DMS53 (cell line): ENCODE measurements at places on chromosomes 2 and 18.

DNA sequence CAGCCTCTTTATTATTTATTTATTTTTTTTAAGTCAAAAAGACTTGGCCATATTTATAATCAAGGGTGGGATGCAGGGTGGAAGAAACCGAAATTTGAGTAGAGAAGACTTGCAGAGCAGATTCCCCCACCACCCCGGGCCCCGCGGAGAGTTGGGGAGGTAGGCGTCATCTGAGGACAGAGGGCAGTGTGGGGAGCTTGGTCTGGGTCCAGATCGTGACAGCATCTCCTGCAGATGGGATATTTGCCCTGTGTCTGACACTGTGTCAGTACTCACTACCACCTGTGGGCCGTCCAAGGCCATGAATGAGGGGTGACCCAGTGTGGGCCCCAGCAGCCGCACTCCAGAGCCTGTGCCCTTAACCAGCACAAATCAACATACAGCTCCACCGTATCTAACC is 10.5 kb upstream of the PRELID3A start:
- no peak for DNase-seq

DNA sequence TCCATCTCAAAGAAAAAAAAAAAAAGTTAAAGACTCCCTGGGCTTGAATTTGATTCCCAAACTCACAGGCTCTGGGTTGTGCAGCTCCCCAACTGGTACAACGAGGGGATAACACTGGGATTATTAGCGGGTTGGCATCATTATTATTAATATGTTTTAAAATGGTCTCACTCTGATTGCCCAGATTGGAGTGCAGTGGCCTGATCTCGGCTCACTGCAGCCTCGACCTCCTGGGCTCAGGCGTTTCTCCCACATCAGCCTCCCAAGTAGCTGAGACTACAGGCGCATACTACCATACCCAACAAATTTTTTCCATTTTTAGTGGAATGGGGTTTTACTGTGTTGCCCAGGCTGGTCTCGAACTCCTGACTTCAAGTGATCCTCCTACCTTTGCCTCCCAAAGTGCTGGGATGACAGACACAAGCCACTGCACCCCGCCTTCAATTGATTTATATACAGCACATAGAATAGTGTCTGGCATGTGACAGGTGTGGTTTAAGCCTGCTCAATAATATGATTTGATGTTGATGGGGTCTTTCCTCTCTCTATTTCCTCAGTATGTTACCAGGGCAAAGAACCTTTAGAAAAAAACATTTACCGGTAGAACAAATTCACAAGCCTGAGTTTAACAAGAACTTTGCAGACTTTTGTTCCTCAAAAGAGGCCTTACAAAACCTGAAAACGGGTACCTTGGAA is 12.2 kb downstream of the MYCN start:
- no peak for DNase-seq

DNA sequence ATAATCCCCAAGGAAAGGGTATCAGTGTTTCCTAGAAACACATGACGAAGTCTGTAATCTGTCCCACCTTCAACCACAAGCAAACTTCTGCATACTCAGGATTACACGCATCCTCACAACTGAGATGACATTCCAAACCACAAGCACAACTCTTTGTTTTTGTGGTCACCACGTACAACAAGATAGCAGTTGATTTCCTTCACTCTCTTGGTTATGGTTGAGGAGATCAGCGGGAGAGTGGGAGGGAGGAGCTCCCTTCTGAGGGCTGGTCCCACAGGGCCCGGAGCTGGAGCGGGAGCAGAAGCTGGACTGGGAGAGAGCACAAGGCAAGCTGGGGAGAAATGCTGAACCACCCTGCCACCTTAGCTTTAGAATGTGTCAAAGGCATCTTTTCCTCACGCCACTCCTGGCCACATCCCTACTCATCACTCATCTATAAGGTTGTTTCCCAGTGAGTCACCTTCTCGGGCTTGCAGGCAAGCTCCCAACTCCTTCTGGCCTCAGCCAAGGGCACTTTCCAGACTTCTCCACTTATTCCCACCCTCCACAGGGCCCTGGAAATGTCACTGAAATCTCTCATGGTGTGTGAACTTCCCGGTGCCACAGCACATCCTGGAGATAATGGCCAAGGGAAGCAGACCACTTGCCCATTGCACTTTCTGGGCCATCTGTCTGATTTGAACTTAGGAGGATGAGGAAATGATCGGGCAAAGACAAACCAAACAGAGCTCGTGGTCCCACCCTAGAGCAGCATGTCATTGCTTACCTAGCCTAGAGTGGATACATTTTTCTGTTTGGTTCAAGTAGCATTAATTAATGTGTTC is 98.9 kb upstream of the LGALSL start:
- peak; percentile 17 for DNase-seq

GRCh38 chr18:68642003-68642402 is 72.9 kb downstream of the TMX3 start:
- DNase-seq = no peak

- no peak for DNase-seq
These were observed 191.0 kb downstream of the GLI2 start for GRCh38 chr2:120926463-120927264.

- no peak for DNase-seq
These were observed 17.9 kb upstream of the TRIM43 start for GRCh38 chr2:95573866-95574265.

- peak; percentile 65 for DNase-seq
These were observed 10.9 kb downstream of the MEP1B start for GRCh38 chr18:32200766-32201165.

- no peak for DNase-seq
These were observed 141.4 kb downstream of the KCTD1 start for GRCh38 chr18:26406854-26407517.

DNA sequence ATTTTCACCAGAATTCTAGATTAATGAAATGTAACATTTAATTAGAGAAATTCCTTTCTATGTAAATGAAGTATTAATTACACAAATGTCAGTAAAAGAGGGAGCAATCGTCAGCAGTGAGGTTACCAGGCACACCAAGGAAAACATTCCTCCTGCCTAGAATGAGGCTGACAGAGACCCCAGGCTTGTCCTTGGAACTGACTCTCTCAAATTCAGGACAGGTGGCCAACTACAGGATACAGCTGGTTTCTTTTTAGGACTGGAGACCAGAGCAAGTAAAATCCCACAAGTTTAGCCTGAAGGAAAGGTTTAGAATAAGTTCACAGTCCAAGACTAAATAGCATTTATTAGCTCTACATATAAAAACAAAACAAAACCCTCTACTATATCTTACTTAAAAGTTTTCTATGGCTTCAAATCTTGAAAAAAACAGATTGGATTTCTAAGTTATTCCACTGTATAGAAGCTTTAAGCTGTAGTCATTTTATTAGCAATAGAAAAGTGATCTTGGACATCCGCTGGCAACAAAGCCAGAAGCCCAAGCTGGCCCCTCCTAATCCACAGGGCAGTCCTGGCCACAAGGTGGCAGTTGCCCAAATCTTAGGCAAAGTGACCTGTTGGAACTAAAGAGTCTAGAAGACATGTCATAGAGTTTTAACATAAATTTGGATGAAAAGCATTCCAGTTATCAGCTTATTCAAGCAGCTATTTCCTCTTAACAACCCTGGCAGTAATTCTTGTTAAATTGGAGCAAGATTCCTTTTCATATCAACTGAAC is 81.0 kb downstream of the SP3 start:
- DNase-seq = peak; percentile 50

GRCh38 chr2:202933139-202933510 is 21.1 kb downstream of the CARF start:
- DNase-seq = no peak

GRCh38 chr2:9288681-9289338 is 82.2 kb downstream of the ASAP2 start:
- no peak for DNase-seq

DNA sequence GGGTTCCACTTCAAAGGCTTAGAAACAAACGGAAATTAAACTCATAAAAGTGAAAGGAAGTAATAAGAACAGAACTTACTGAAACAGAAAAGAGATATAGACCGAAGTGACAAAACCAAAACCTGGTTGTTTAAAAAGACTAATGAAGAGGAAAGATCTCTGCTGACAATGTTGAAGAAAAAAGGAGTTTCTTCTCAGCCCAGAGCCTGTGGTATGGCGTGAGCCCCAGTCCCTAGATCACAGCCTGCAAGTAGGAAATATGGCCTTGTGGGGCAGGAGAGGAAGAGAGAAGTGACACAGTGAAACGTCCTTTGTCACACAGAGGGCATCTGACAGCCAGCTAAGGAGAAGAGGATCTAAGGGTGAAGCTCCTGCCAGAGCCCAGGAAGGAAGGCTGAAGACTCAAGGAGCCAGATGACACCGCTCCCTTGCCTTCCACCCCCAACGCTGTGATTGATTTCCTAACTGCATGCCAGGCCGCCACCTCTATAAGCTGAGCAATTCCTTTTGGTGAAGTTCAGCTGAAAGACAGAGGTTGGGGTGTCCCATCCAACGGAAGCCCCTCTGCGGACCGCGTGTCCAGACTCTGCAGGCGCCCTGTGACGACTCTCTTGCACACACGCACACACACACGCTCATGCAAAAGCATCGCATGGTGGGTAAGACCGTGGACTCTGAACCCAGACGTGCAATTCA is 141.1 kb downstream of the HDAC4 start:
- no peak for DNase-seq
